ENCODE measurements at places on chromosomes 5 and 9.

DNA sequence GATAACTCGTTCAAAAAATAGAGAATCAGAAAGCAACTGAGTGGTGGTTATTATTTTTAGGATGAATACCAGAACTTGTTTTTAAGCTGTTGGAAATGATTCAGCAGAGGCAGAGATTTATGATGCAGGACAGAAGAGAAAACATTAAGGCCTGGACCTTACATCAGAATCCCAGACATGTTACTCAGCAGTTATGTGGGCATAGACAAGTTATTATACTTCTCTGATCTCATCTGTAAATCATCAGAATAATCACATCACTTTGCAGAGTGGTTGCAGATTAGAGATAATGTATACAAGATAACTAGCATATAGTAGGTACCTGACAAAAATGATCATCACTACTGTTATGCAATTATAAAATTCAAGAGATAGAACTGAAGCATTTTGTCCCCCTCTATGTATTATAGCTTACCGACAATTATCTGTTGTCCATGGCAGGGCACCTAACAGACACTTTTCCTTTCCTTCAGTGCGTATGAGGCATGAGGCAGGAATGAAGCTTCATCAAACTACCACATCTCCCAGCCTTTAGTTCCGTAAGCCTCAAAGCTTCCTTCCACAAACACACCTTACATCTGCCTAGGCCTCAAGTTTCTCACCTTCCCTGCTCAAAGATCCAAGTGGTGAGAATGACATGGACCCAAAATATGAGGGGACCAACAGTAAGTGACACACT is 165.9 kb downstream of the DENND1A start:
- DNase-seq, result no peak

DNA sequence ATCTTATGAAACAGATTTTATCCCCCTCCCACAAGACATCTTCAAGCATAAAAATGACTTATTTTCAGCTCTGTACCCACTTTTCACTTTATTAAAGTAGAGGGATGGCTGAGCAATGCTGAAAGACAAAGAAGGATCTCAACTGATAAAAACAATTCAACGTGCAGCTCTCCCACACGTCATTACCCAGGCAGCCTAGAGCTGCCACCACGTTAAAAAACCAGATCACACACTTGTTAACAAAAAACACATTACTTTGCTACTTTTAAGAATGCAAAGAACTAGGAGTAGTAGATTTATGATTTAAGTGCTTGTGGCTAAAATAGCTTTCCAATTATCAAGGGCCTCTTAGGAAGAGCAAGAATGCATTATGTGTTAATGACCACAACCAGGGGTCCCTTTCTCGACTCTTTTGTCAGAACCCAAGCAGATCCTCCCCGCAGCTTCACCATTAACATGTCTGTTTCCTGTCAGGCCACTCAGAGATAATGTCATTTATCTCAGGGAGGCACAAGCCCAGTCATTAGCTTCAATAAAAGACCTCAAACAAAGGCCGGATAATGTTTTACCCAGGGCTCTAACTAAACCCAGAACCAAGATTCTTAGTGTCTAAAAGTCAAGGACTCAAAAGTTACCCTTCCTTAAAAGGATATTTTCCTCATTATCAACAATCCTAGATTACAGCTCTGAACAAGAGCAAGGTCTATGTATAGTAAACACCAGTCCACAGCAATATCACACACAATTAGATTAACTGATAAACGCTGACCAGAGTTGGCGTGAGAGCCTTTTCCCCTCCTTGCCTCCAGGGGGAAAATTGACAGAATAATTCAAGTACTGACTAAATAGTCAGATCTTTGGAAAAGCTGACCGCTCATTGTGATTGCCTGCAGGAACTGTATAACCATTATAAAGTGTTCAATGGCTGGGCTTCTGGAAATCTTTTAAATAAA is 7.5 kb downstream of the ZNF608 start:
- no peak for DNase-seq

- no peak for DNase-seq
Observed at GRCh38 chr5:79811081-79811480, 121.4 kb downstream of the CMYA5 start.

GRCh38 chr5:170184737-170185136 is 48.0 kb upstream of the C5orf58 start:
- DNase-seq, result no peak

- no peak for DNase-seq
Observed at GRCh38 chr9:112654282-112654681, 63.6 kb downstream of the INIP start.

- DNase-seq, result no peak
Observed at GRCh38 chr9:72894342-72894741, 58.5 kb downstream of the ALDH1A1 start.

- DNase-seq, result no peak
Observed at GRCh38 chr5:148686660-148687059, 32.3 kb upstream of the HTR4 start.

DNA sequence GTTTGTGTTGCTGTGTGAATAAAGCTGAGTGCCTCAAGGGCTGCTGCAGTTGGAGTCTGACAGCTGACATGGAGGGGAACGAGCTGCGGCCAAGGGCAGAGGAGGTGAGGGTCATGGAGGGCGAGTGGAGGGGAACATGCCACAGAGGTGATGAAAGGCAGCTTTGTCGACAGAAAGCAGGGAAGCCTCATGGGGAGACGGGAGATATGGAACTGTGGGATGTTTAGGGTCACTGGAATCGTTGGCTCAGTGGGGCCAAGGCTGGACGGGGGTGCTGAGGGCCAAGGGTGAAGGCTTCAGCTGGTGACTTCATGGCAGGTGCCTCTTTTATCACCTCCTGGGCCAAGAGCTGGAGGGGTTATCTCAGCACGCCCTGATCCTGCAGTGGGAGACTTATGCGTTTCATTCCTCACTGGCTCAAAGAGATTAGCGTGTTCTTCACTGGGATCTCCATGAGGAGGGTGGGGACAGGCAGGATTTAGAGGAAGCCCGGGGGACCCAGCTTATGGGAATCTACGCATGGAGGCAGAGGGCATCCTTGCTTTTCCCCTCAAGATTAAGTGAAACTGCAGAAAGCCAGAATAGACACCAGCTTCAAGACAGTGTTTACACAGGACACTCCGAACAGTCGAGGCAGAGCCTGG is 42.2 kb downstream of the FAM240B start:
- no peak for DNase-seq

- DNase-seq, result no peak
Observed at GRCh38 chr9:70262948-70263347, 4.2 kb downstream of the SMC5 start.

DNA sequence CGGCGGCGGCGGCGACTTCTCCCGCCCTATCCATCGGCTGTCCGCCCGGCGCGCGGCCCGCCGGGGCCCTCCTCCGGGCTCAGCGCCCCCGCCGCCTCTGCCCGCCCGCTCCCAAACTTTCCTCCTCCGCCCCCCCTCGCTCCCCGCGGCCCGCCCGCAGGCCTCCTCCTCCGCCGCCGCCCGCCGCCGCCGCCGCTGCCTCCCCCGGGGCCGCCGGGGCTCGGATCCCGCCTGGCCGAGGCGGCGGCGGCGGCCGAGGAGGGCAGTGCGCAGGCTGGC is 460 bp upstream of the PBX3 start:
- no peak for DNase-seq

DNA sequence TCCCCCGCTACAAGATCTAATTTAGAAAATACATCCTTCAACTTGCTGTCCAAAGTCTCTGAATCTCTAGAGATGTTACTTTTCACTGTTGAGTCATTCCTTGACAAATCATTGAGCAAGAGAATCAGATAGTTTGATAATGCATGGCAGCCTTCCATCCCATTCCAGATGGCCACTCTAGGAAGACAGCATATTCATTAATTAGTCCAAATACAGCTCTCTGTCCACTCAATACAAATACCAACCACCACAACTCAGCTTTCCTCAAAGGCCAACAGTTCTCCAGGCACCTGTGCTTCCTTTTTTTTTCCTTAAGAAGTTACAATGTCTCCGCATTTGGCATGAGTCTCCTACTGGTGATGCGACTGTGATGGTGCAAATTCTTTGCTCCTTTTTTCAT is 72.3 kb downstream of the DROSHA start:
- DNase-seq, result no peak

GRCh38 chr5:86407711-86408110 is 210.0 kb upstream of the COX7C start:
- DNase-seq, result no peak

GRCh38 chr9:71130521-71130920 is 9.1 kb upstream of the TRPM3 start:
- DNase-seq, result no peak

DNA sequence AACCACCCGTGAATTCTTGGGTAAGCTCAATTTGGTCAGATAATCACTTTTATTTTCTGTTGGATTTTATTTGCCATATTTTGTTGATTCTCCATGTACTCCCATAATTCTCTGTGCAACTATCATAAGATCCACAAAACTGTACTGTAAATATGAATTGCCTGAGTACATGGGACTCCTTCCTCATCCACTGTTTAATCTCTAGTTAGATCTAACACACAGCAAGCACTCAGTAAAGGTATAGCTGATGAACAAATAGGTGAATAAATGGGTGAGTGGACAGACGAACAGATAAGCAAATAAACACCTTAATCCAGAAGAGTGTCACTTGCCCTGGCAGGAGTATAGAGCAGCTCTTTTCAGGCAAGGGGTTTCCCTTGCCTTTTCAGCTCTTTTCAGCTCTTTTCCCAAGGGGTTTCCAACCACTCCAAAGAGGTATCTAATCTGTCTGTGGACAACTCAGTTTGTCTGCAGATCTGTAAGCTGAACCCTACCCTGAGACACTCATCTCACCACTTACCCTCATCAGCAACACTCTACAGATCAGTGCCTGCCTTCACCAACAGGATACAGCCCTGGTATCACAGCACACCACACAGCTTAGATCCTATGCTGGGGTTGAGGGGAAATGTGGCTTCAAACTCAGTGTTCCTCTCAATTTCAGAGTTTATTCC is 51.2 kb downstream of the SIL1 start:
- no peak for DNase-seq

DNA sequence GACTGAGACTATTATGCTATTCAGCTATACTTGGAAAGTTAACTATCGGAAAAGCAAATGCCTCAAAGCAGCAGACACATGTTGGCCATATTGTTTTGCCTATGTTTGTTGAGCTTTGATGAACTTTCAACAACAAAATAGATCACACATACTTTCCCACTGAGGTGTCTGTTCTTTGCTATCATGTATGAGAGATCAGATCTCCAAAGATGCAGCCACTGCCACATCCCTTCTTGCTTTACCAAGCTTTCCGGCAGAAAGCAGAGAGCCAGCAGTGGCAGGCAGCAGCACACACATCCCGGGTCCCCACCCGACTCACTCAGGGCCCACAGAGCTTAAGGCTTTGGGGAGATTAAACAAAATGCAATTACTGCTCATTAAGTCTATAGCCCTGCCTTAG is 18.8 kb downstream of the ZBTB5 start:
- DNase-seq, result no peak

- no peak for DNase-seq
Observed at GRCh38 chr5:174675916-174676315, 48.5 kb upstream of the MSX2 start.

GRCh38 chr5:126486332-126486731 is 63.1 kb downstream of the GRAMD2B start:
- DNase-seq, result no peak

GRCh38 chr5:7910738-7911428 is 41.9 kb downstream of the MTRR start:
- DNase-seq, result no peak

DNA sequence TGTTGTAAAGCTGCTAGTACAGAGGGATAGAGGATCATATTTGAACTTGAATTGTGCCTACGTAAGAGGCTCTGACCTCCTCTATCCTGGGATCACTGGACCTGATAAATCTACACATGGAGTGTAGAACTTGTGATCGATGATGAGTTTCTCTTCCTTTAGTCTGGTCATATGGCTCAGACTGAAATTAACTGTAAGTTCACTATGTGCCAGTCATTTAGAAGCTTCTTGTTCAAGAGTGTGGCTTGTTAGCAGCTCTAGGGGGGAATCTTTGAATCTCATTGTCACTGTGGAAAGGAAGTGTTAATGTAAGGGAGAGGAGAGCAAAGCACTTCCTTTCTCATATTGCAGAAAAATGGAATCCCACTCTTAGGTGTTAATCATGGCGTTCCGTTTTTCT is 12.1 kb downstream of the ZBTB34 start:
- DNase-seq, result no peak

- no peak for DNase-seq
Observed at GRCh38 chr9:4192450-4192849, 107.4 kb downstream of the GLIS3 start.

DNA sequence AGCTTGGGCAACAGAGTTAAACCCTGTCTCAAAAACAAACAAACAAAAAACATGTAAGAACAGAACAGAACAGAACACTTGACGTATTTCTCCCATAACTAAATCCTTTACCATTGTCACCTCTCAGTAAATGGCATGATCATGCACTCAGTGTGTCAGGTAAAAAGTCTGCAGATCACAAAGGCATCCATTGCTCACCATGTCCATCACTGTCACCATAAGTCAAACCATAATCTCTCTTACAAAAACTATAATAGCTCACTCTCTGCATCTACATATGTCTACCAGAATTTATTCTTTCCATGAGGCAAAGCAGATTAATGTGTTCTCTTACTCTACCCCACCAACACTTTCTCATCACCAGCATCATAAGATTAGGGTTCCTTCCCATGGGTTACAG is 387.5 kb downstream of the CDH12 start:
- DNase-seq, result no peak

- DNase-seq, result no peak
Observed at GRCh38 chr5:72440207-72440638, 67.0 kb downstream of the ZNF366 start.

GRCh38 chr5:25862276-25862675 is 1176.1 kb downstream of the CDH9 start:
- DNase-seq, result no peak

GRCh38 chr5:92518318-92518904 is 1062.6 kb downstream of the NR2F1-AS1 start:
- peak; percentile 32 for DNase-seq

DNA sequence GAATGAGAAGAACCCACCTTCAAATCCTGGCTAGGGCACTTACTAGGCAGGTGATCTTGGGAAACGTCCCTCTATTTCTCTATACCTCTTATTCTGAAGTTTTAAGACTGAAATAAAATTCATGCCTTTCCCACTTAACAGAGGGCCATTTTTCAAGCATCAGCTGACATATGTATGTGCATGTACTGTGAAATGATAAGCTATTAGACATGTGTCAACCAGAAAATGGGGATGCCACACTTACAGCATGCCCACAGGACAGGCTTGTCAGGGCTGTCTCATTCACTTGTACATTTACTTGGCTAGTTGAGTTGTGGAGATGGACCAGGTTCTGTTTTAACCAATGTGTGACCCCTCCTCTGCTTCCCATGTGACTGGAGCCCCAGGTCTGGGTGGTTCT is 78.5 kb downstream of the C9orf152 start:
- no peak for DNase-seq

DNA sequence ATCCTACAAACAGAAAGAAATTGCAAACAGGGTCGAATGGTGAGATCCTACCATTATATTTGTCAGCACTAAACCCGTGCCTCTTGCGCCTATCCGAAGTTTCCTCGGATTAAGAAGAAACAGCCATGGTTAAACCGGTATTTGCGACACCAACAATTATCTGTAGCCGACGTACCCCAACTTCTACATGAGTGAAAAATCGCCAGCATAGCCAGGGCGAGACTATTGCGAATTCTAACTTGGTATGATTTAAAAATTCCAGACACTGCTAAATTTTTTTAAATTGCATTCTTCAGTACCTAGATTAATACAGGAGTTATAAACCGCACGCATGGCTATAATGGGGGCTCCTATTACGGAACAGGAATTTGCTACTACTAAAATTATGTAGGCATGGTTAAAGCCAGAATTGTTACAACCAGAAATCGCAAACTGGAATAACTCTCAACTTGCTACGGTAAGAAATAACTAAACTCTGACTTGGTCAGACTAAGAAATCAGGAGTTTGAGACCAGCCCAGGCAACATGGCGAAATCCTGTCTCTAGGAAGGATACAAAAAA is 25.3 kb upstream of the ANXA2R start:
- DNase-seq, result peak; percentile 54

All from kidney capillary endothelial cell (primary cell).